NCI-H1105 (cell line): ENCODE measurements at places on chromosomes 6 and 20.

DNA sequence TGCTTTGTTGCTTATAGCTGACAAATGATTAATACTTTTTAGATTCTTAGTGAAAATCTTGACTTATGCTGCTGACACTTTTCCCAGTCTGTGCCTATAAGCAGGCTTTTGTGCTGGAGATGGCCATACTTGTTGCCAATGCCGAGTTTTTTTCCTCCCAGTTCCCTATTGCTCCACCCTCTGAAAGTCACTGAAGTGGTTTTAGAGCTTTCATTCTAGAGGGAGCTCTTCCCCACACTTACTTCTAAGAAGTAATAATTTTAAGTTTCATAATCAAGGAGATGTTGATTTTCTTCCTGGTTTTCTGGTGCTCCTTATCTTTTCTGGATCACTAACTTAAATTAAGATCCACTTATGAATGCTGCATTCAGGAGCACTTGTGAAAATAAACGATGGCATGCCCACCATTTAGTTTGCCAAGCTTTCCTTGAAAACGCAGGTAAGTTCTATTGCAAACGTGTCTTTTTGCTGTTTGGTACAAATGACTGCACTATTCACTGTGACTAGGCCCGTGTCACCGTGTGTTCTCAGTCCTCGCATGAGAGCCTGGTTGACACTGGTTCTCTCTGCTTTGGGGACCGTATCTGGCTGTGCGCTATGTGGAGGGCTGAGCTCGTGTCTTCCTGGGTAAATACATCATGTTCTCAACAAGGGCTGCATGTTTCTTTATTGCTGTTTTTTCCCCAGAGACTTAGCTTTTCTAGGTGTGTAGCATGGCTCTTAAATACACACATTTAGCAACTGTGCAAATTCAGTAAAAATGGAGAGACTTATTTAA lies 50.2 kb downstream of the GFRA4 start:
- DNase-seq = no peak

- DNase-seq = no peak
Observed at GRCh38 chr6:69816026-69816425, 19.2 kb upstream of the LMBRD1 start.

DNA sequence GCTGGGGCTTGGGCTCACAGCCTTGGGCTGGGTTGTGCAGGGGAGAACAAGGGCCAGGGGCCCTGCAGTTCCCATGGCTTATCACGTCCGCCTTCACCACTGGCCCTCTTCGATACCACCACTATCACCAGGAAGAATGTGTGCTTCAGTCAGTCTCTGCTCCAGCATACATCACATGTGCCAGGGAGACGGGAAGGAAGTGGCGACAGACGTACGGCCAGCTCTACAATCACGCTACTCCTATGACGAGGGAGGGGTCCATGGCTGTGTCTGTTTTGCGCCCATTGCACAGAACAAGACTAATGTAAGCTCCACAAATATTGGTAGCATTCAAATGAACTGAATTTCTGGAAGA lies 72.1 kb downstream of the TRAM2 start:
- no peak for DNase-seq

- DNase-seq = no peak
Observed at GRCh38 chr20:1299522-1299921, 29.4 kb downstream of the SDCBP2 start.

- no peak for DNase-seq
Observed at GRCh38 chr6:84361372-84362192, 134.1 kb upstream of the CEP162 start.

DNA sequence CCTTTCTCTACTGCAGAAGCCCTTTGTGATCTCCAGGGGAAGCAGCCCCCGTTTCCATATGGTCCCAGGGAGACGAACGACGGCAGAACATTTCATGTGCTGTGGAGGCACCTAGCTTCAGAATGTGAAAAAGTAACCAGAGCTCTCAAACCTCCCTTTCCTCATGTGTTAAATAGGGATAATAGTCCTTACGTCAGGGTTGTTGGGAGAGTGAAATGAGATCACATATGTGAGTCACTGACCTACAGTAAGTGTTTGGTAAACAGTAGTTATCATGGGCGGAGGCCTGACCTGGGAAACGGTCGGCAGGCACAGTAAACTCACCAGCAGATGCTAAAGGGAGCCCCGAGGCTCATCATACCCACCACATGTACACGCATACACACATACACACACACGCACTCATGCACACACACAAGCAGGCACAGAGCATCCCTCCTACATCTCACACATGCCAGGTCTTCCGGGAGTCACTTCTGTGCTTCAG lies 89.7 kb downstream of the LY86 start:
- no peak for DNase-seq

DNA sequence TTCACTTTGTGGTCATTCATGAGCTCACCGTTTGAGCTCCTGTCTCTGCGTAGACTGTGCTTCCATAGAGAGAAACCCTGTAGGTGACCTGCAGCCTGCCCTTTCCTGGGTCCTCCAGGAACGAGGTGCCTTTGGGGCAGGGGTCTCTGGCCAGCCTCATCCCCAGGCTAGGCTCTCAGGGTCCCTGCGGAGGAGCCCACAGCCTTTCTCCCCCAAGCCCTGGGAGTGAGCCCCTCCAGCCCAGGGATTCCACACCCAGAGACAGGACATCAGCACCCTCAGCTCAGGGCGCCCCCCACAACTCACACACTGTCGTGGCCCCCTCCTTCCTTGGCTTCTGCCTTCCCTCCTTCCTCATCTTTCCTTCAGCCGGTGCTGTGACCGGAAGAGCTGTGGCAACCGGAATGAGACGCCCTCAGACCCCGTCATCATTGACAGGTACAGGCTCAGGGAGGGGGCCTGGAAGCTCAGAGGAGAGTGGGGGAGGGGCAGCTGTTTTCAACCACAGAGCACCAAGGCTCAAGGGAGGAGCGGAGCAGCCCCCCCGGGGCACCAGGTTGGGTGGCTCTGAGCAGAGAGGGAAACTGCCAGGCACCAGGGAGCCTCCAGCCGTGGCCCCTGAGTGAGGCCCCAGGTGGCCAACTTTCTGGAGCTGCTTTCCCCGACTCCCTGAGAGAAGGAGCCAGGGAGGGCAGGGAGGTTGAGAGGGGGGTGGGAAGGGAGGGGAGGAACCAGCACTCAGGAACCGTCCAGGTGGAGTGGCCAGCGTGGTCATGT lies 16.8 kb downstream of the EBF4 start:
- no peak for DNase-seq

DNA sequence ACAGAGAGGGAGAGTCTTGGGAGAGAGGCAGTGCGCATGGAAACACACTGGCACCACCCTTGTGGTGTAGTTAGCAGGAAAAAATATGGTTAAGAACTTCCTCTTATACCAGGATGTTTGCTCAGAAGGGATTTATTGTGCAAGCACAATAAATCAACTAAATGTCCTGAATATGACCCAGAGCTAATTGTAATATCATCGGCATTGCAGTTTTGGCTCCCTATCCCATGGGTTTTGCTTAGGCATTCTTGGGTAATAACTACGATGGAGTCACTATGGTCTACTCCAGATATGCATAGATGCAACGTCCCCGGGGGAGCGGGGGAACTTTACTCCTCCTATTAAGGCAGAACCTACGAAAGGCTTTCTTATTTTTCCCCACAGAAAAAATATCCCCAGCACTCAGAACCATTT lies 751.6 kb downstream of the EYS start:
- DNase-seq = no peak

GRCh38 chr6:56890066-56890465 lies 64.8 kb upstream of the BEND6 start:
- no peak for DNase-seq

- no peak for DNase-seq
Observed at GRCh38 chr6:31473780-31474761, 23.9 kb upstream of the MICB start.

GRCh38 chr6:8513174-8513573 lies 77.8 kb upstream of the SLC35B3 start:
- DNase-seq = no peak

DNA sequence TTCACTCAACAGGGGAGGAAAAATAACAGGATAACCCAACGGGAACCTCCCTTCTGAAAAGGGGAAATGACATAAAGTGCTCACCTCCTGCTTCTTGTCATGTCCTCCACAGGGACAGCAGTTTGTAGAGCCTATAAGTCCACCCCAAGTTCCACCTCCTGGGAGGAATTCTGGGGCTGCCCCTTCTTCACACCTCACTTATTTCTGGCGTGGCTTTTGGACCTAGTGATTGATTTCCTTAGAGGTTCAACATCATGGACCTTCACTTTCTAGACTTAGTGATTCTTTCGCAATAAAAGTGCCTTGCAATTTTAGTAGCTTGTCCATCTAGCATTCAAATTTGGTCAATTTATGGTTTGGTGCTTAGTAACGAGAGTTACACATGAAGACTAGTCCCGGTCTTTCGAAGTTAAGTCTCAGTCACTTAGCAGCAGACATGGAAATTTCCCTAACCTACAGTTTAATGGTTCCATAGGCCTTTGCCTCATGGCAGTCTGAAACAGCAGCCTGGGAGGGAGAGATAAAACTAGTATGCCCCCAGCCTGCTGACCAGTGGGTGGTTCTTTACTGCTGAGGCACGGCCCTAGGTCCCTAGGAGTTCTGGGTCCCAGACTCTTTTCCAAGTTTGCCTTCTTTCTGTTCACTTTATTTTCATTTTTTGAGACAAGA lies 59.2 kb upstream of the CDKAL1 start:
- no peak for DNase-seq

GRCh38 chr20:61933481-61933950 lies 132.2 kb downstream of the TAF4 start:
- DNase-seq = no peak

DNA sequence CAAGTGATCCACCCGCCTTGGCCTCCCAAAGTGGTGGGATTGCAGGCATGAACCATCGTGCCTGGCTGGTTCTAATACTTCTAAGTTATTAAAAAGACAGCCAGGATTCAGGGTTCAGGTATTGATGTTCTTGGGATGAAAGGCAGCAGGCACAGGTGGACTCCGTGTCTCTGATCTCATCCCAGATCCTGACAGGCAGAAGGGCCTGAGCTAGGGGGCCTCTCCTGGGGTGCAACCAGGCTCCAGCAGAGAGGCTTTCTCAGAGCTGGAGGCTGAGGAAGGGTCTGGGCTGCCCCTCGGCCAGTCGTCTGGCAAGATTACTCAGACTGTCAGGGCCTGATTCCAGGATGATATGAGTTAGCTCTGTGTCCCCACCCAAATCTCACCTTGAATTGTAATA lies 106.3 kb downstream of the SCML4 start:
- DNase-seq = no peak

DNA sequence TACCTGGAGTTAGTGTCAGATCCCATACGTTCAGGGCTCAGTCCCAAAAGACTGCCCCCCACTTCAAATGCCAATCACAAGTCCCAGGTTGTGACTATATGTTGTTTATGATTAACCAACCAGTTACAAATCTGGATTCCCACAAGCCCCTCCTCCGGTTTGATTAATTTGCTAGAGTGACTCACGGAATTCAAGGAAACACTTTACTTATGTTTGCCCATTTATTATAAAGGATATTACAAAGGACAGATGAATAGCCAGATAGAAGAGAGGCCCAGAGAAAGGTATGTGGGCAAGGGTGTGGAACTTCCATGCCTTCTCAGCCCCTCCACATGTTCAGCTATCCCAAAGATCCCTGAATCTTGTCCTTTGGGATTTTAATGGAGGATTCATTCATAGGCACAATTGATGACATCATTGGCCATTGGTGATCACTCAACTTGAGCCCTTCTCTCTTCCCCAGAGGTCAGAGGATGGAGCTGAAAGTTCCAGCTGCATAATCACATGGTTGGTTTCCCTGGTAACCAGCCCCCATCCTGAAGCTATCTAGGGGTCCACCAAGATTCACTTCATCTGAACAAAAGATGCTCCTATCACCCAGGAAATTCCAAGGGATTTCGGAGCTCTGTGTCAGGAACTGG lies 2.0 kb downstream of the ECT2L start:
- no peak for DNase-seq

GRCh38 chr20:50512323-50512722 lies 2.1 kb downstream of the PTPN1 start:
- DNase-seq = no peak

GRCh38 chr6:41039060-41039998 lies at the start of gene UNC5CL:
UNC5CL (minus strand) TSS chr6:41039221; CDS start chr6:41035074, 4,147 bp downstream.
- peak; percentile 20 for DNase-seq

DNA sequence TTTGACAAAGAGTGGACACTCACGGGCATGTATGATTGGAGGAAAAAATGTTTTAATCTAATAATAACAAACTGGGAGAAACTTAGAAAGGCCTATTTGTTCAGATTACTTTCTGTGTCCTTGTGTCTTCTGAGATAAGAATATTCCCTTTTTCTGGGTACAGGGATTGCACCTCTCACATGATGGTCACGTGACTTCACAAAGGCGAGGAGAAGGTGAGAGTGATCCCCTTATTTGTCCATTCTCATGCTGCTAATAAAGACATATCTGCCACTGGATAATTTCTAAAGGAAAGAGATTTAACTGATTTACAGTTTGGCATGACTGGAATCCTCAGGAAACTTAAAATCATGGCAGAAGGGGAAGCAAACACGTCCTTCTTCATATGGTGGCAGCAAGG lies 989.7 kb upstream of the FLRT3 start:
- no peak for DNase-seq

DNA sequence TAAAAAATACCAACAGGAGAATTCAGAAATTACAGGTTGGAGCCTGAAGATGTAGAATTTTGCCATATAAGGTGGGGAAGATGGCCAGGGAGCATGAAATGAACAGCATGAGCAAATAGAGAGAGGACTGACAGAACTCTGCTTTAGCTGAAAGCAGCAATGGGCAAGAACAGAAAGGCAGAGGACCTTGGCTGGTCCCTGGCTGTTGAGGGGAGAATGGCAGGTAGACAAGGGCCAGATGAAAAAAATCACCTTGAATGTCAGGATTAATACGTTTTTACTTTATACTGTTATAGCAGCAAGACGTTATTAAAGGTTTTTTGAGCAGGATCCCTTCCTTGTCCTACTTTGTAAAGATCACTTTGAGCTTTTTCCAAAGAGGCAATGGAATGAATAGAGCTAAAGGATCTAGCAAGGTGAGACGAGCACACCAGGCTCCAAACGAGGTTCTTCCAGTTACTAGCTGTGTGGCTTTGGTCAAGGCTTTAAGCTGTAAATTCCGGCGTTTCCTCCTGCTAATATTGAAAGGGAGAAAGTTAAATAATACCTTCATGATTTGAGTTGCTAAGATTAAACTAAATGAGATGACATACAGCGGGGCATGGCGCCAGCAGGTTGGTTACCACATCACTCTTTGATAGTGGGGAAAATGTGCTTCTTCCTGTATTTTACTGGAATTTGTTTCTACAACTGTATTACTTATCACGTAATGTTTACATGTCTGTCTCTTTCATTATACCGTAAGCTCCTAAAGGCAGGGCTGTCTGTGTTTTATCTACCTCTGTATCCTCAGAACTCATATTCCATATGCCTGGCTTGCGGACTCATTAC lies 776 bp downstream of the PPIL1 start:
- DNase-seq = peak; percentile 9

GRCh38 chr6:108945681-108946159 lies 97.5 kb downstream of the ARMC2 start:
- DNase-seq = no peak

- no peak for DNase-seq
Observed at GRCh38 chr20:38311491-38311890, 7.5 kb downstream of the BPI start.

- no peak for DNase-seq
Observed at GRCh38 chr20:50216543-50217206, 26.0 kb downstream of the CEBPB start.

DNA sequence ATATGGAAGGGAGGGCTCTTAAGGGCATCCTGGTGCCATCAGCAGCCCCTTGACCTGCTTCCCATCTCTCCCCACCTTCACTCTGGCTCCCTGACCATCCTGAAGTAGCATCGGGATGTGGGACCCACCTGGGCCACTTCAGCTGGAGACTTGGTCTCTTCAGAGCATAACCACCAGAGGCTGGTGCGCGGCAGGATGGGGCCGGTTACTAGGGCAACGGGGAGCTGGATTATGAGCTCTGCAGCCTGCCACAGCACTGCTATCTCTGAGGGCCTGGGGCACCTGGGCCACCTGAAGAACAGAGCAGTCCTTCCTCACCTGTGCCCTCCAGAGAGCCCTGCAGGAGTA lies 79.7 kb downstream of the SYNJ2 start:
- no peak for DNase-seq
